ENCODE measurements at places on chromosomes 11 and 22.
A peak's percentile ranks its signal among the peaks of the same experiment; 100 is the strongest.

GRCh38 chr11:130427581-130428315 is 661 bp downstream of the ADAMTS8 start:
- no peak for DNase-seq

GRCh38 chr11:103077554-103077953 is 14.4 kb downstream of the DCUN1D5 start:
- no peak for DNase-seq

DNA sequence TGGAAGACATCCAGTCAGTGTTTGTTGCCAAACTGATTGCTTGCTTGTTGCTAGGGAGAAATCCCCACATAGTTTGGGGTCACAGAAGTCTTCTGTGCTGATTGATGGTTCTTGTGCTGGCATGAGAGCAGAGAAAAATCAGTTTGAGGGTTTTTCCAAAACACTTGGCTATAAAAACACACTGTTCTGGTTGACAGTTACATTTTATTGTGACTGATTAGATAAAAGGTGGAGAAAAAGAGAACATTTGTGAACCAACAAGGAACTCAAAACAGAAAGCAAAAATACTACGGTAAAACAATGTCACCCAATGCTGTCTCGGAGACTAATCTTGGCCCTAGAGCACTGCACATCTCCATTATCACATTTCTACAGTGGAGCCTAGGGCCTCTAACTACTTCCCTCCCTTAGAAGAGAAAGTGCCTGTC is 14.4 kb upstream of the EIF4G2 start:
- DNase-seq, result no peak

DNA sequence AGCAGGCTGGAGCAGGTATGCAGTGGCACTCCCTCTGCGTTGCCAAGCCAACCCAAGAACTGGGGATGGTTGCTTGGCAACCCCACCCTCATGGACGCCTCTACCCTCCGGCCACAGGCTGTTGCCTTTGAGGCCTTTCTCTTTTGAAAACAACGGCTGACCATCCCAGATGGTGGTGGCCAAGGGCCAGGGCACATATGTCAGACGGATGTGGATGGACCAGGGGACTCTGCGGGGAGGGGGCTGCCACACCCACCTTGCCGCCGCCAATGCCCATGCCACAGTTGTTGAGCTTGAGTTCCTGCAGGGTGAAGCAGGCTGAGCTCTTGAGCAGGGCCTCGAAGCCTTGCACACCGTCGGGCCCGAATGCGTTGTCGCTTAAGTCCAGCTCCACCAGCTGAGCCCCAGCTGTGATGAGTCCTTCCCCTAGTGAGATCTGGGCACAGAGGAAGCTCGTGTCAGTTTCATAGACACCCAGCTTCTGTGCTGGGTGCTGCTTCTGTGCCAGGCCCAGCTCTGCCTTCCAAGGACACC is 21.5 kb downstream of the RANGAP1 start:
- DNase-seq, result no peak

DNA sequence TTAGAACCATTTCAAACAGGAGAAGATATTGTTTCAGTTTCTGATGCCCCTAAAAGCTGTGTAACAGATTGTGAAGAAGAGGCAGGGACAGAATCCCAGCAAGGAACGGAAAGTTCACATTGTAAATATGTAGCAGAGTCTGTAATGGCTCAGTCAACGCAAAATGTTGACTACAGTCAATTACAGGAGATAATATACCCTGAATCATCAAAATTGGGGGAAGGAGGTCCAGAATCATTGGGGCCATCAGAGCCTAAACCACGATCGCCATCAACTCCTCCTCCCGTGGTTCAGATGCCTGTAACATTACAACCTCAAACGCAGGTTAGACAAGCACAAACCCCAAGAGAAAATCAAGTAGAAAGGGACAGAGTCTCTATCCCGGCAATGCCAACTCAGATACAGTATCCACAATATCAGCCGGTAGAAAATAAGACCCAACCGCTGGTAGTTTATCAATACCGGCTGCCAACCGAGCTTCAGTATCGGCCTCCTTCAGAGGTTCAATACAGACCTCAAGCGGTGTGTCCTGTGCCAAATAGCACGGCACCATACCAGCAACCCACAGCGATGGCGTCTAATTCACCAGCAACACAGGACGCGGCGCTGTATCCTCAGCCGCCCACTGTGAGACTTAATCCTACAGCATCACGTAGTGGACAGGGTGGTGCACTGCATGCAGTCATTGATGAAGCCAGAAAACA is 40.8 kb downstream of the IGLL1 start:
- DNase-seq, result no peak

DNA sequence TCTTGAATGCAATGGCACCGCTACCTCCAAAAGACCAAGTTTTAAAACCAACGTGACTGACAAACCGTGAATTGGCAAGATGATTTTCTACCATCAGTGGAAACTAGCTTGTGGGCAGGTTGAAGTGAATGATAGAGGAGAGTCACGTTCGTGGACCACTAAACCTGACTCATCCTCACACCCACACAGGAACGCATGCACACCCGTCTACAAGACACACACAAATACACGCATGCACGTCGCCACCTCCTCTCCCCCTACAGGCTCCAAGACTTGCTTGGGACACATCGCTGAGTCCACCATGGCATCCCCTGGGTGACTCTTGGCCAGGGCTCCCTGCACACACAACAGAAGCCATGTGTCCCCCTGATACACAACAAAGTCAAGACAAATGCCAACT is 14.4 kb downstream of the TMPRSS6 start:
- DNase-seq, result no peak

DNA sequence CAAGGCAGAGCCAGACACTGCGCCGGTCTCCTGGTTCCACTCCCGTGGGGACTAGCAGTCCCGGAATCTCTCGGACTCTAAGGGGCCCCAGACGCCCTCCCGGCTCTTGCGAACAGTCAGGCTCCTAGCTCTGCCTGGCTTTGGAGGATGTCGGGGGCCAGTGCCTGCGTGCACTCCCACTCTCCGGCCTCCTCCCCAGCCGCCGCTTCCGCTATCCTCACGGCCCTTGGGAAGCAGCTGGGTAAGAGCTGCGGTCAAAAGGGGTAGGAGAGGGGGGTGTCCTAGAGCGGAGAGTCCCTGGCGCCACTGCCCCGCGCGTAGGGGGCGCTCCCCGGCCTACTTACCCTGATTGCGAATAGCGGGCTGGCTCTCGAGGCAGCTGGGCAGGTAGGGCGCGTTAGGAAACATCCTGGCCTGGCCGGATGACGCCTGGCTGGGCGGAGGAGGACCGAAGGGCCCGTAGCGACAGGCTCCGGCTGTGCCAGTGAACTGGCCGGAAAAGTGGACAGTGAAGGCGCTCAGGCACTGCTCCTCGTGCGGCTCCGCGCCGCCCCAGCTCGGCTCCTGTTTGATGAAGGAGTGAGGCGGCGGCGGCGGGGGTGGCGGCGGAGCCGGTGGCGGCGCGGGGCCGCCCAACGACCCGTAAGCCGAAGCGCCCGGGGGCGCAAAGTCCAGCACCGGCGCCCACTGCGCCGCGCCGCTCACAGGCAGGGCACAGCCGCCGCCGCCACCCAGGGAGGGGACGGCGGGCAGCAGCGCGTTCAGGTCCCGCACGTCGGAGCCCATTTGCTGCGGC is 785 bp downstream of the WT1 start:
- DNase-seq, result peak; percentile 84

- DNase-seq, result no peak
These were observed 9.4 kb downstream of the TRIM6 start for GRCh38 chr11:5605849-5606248.

GRCh38 chr11:61142424-61142823 is 18.8 kb downstream of the VPS37C start:
- no peak for DNase-seq

- DNase-seq, result no peak
These were observed 35.7 kb upstream of the MUC5AC start for GRCh38 chr11:1121813-1122663.

DNA sequence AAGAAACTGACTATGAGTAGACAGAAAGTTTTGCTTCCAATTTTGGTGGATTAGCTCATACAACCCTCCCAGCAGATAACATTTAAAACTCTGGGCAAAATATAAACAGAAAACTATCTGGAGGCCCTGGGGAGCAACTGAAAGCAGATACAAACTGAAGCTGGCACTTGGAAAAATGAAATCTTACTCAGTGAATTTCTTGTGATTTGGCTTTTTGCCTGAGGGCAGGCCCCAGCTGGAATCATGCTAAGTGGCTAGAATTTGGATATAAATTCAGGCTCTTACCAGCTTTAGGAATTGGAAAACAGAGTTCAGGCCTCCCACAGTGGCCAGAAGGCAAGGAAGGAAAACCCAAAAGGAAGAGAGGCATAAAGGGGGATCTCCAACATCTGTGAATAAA is 85.8 kb downstream of the EFCAB6 start:
- no peak for DNase-seq

- DNase-seq, result no peak
These were observed 1.7 kb downstream of the DKK3 start for GRCh38 chr11:12006552-12007229.

- no peak for DNase-seq
These were observed 282.5 kb downstream of the KCNA4 start for GRCh38 chr11:29734287-29734686.

DNA sequence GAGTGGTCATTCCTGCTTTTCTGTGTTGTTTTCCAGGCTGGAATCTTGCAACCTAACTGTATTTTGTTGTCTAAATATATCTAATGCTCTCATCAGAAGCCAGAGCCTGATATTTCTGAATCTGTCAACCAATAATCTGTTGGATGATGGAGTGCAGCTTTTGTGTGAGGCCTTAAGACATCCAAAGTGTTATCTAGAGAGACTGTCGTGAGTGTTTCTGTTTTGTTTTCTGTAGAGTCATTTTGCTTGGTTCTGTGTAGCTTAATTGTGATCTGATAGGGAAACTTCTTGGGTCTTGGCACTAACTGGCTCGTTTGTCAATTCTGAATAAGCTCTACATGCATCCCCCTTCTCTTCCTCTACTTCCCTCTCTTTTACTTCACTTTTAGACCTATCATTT is 31.2 kb upstream of the RBMXL2 start:
- no peak for DNase-seq

GRCh38 chr11:61023086-61023965 is 51.8 kb downstream of the CD6 start:
- DNase-seq, result no peak

- DNase-seq, result no peak
These were observed 5.5 kb upstream of the CXCR5 start for GRCh38 chr11:118878163-118878563.

- DNase-seq, result no peak
These were observed 40.9 kb upstream of the ARFGAP3 start for GRCh38 chr22:42897960-42898359.

GRCh38 chr11:73875380-73875779 is 1.3 kb downstream of the COA4 start:
- no peak for DNase-seq

- DNase-seq, result no peak
These were observed 62.0 kb downstream of the IGF2 start for GRCh38 chr11:2077061-2077802.

GRCh38 chr11:124747406-124748099 is 4.5 kb downstream of the VSIG2 start:
- no peak for DNase-seq

DNA sequence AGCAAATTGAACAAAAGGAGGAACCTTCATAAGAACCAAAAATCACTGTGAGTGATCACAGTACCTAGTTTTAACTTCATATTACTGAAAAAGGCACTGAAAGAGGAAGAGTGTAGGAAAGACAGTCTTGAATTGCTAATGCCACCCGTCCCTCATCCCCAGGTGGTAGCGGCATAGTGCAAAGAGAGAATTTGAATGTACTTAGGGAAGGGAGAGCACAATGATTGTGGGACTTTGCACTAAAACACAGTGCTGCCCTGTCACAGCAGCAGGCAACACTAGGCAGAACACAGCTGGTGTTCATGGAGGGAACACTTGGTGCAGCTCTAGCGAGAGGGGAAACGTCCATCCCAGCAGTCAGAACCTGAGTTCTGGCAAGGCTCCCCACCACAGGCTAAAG is 716.3 kb upstream of the ANO5 start:
- DNase-seq, result no peak
